ENCODE measurements at places on chromosomes 1 and 21. TPM values are rescaled to one million over a fixed set of nuclear protein-coding genes. Genes with fewer than 3 reads are reported as not detected.
A peak's percentile ranks its signal among the peaks of the same experiment; 100 is the strongest.

- no peak for DNase-seq
These were observed 183.6 kb downstream of the DYRK1A start for GRCh38 chr21:37550157-37550556.

S100A7A gene
- not detected for total RNA-seq

- DNase-seq = no peak
These were observed 44.3 kb downstream of the PEX14 start for GRCh38 chr1:10519016-10519417.

DNA sequence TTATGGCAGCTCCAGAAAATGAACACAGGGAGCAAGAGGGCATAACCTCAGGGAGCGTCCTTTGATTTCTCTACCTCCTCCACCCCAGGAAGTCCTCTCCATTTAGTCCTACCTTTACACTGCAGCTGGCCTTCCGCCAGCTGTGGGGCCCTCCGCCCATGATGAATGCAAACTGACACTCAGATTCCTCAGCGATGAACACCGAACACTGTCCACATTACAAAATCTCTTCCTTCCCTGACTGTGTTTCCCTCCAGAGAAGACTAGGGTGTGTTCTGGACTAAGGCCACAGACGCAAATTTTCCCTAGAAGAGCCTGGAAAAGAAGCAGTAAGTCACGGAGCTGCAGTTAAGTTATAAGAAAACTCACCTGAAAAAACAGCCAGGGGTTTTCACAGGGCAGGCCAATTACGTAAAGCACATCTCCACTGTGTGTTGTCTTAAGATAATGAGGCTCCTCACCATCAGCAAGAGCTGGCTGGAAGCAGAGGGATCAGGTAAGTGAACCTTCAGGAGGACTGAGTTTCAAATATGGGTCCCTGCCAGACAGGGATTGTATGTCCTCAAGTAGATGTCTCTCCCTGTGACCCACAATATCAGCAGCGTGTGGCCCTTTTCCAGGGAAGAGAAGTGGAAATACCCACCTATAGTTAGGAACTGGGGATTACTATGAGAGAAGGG is 46.3 kb upstream of the ATP1B1 start:
- no peak for DNase-seq

TMEM9 gene
- total RNA-seq = 72.8 TPM

ZBTB8B gene
- total RNA-seq = 0.03 TPM

DNA sequence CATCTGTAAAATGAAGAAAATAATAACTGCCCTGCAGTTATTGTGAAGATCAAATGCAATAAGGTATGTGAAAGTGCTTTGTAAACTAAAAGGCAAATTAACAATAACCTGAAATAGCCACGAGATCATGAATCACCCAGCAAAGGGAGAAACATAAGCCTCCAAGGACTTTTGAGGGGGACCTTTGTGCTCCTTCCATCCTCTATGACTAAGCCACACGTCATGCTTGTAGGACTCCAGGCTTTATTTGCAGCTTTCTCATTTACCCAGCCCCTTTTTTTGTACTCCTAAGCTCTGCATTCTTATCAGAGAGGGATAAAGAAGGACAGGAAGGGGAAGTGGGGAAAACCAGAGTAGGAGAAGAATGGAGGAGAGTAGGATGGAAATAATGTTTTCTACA is 115.1 kb downstream of the PROX1 start:
- DNase-seq = no peak

GRCh38 chr1:53547231-53547790 is 88.1 kb downstream of the DMRTB1 start:
- DNase-seq = no peak

GRCh38 chr1:3120140-3120539 is 51.1 kb downstream of the PRDM16 start:
- DNase-seq = no peak

GRCh38 chr1:225822655-225823403 is 12.9 kb downstream of the EPHX1 start:
- DNase-seq = no peak

C1orf141 gene
- not detected for total RNA-seq

EPHA2 gene
- total RNA-seq = 37.2 TPM

- no peak for DNase-seq
These were observed at the start of gene PRKACB for GRCh38 chr1:84143796-84144565. Gene PRKACB (plus strand): TSS chr1:84144271. CDS start chr1:84144362, 91 bp downstream.

DNA sequence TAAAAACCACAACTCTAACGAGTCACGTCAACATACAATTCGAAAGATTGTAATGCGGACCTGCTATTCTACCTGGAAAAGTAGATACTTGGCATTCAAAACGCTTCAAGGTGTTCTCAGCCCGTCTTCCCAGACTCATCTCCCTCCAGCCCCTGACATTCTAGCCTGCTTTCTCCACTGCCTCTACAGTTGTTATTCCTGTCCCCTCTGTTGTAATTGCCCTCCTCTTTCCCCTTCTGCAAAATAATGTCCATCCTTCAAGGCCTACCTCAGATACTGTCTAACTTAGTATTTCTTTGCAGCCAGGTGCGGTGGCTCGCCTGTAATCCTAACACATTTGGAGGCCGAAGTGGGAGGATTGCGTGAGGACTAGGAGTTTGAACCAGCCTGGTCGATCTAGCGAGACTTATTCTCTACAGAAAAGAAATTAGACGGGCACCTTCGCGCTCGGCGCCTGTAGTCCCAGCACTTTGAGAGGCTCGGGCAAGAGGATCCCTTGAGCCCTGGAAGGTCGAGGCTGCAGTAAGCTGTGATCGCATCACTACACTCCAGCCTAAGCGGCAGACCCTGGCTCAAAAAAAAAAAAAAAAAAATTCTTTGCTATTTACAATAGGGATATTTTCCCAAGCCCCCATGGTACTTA is 756 bp upstream of the RBM34 start:
- no peak for DNase-seq

GJB5 gene
- 6.2 TPM for total RNA-seq

GRCh38 chr1:234610061-234610665 is at the start of gene IRF2BP2:
Gene IRF2BP2 (minus strand): TSS chr1:234610178. CDS start chr1:234609494, 684 bp downstream.
- peak; percentile 87 for DNase-seq

- no peak for DNase-seq
These were observed 31.4 kb upstream of the C1orf185 start for GRCh38 chr1:51070640-51071039.

GRCh38 chr1:169511316-169512005 is 25.7 kb upstream of the SLC19A2 start:
- DNase-seq = no peak

KCNK2 gene
- 0.43 TPM for total RNA-seq

CAMK2N1 gene
- total RNA-seq = 140 TPM
